Activated CD4-positive, alpha-beta T cell treated with anti-CD3 and anti-CD28 coated beads, Interleukin-2, Interleukin-6, amounts not matched to agents 100 ng/mL and 50 ng/mL, durations not matched to agents 16 hours and 8 hours (primary cell): ENCODE measurements at places on chromosomes 2 and 18.

DNA sequence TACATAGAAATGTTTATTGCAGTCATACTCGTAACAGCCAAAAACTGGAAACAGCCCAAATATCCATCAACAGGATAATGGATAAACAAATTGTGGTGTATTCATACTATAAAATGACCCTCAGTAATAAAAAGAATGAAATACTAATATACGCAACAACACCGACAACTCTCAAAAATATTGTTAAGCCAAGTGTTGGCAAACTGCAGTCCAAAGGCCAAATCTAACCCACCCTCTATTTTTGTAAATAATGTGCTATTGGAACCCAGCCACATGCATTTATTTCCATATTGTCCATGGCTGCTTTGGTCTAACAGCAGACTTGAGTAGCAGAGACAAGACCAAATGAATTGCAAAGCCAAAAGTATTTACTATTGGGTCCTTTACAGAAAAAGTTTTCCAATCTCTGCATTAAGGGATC lies 151.0 kb downstream of the MREG start:
- DNase-seq = no peak

DNA sequence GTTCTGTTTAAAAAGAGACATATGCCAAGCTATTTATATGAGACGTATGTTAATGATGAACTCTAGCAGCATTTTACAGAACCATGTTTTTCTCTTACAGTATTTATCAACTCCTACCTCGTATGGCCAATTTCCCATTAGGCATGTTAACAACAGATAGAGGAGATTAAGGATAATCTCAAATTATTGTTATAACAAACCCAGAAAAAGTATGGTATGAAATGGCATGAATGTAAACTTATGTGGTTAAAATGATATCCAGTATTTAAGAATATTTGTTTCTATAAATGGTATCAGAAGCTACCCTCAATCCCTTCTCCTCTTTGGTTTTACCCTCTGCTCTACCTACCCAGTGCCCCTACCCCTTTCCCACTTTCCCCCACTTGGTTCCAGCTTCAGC lies 132.0 kb downstream of the IKZF2 start:
- DNase-seq = no peak

GRCh38 chr2:229335330-229335729 lies 64.2 kb upstream of the PID1 start:
- DNase-seq = no peak

DNA sequence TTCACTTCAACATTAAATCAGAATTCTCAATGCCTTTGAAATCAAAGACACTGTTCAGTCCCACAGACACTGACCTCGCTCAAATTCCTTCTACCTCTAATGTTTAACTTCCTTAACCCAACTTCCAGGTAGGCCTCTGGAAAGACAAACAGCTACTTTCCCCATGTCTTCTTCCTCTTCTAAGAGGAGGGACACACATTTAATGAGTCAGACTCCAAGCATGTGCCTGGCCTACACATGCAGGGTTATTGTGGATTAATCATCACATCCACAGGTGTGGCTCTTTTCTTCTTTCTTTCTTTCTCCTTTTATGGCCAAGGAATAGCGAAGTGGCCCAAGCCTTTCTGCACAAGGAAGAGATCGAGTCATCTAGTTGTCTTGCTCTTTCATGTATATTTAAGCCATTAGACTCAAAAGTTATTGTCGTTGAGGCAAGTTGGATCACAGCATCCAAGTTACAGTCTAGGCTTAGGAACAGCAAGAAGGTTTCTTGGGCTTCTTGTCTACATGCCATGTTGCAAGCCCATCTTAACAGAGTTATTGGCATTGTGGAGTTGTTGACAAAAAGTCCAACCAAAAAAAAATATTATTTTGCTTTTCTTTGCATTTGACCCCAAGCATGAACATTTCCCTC lies 387.8 kb downstream of the IRS1 start:
- DNase-seq = no peak

GRCh38 chr2:127672341-127673224 lies 2.7 kb downstream of the LIMS2 start:
- DNase-seq = no peak

- DNase-seq = no peak
Observed at GRCh38 chr2:29401994-29402393, 286.8 kb downstream of the CLIP4 start.

GRCh38 chr2:19073522-19073921 lies 284.9 kb downstream of the OSR1 start:
- no peak for DNase-seq

- DNase-seq = no peak
Observed at GRCh38 chr18:33833842-33834241, 255.8 kb downstream of the ASXL3 start.

DNA sequence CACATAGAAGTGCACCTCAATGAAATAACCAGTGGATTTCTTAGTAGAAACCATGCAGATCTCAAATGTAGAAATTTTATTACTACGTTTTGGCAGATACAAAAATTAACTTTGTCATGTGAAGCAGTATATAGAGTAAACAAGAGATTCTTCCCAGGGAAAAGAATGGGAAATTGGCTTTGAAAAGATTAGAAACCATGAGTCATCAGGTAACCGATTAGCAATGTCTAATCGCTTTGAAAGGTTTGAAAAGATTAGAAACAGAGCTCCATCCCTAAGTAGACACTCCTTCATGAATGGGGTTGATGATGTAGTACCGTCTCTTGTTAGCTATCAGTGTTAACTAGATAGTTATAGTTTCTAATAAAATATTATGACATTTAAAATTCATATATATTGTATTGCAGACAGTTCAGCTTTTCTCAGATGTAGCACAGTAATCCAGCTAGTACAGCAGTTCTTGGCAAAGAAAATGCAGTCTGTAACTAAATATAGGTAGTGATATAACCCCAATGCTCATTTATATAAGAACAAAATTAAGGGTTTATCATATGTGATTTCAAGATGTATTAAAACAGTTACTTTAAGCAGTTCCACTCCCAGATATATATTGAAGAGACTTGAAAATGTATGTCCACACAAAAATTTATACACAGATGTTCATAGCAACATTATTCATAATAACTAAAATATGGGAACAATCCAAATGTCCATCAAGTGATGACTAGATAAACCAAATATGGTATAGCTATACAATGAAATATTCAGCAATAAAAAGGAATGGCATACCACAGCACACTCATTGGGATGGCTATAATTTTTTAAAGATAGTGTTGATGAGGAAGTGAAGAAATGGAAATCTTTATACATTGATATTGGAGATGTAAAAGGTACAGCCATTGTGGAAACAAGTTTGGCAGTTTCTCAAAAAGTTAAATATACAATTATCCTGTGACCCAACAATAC lies 113.9 kb downstream of the PTPN4 start:
- DNase-seq = no peak

GRCh38 chr2:133204421-133204820 lies 363.8 kb downstream of the NCKAP5 start:
- DNase-seq = no peak

DNA sequence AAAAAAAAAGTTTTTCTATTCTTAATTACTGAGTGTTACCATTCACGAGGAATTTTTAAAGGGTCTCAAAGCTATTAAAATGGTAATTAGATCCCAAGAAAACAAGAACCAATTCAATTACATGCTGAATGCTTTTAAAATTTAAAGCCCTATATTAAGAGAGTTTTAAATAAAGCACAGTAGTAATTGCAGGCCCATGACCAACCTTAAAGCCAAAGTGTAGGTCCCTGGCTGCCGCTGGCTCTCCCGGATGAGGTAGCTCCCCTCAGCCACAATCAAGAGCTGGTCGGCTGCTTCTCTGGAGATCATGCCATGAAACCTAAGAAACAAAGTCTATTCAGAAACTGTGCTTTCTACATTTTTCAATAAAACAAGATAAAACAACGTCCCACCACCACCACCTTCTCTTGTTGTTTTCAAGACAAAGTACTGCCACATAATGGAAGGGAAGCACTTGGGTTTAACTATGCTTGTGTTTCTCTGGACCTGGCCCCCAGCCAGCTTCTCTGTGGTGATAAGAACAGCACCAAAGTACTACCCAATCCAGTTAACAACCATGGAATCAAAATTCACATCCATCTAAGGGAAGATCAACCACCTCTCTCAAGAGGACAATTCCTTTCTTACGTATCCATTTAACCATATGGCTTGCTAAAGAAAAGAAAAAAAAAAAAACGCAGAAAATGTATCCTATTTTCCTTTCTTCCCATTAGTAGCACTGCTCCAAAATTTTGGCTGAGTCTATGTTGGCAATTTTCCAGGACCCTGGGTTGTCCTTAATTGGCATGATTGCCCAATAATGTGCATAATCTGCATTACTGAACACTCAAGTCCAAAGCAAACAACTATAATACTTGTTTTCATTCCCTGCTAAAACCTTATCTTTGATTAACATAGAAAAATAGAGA lies 90.1 kb downstream of the CHN1 start:
- no peak for DNase-seq

DNA sequence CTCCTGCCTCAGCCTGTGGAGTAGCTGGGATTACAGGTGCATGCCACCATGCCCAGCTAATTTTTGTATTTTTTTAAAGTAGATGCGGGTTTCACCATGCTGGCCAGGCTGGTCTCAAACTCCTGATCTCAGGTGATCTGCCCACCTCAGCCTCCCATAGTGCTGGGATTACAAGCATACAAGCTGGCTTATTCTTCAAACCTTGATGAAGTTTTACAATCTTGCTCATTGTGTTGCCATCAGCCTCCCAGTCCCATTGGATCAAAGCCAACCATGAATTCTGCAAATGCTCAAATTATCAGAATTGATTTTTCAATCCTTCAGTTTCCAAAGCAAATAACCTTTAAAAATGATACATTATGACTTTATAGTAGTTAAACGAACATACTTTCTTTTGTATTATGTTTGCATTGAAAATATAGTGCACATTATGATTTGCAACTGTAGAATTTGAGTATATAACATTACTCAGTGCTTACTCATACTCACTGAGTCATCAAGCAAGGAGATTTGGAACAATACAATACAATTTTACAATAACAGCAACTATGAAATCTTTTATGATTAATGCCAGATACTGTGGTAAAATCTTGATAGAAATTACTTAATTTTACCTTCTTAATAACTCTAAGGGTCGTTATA lies 1491.9 kb upstream of the CELF4 start:
- DNase-seq = no peak

DNA sequence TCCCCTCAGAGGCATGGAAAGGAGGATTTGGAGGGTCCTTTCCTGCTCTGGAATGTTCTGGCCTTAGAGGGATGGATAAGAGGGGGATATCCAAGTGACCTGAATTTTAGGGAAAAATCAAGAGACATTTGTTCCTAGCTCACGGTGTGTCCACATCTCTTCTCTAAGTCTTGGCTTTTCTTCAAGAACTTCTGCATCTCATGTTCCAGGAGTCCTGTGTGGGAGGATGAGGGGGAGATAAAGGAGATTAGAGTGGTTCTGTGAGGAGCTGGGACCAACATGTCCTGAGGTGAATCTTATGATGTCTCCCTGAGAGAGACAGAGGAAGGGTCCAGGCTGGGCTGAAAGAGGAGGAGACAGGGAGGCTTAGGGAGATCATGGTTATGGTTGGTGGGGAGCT lies 11.7 kb downstream of the EMX1 start:
- no peak for DNase-seq
